ENCODE measurements at places on chromosomes 3 and 15.

GRCh38 chr15:84992157-84992944 is 10.7 kb downstream of the PDE8A start:
- H3K36me3 ChIP-seq = no peaks in the 10 kb centered on the region
- no peaks in the 10 kb centered on the region for H3K27me3 ChIP-seq
- no peak for DNase-seq
- H3K4me3 ChIP-seq = no peak overlapping the region
- peak overlapping the region; percentile 60 for H3K27ac ChIP-seq
- H3K4me1 ChIP-seq = peaks cover 48% of the 10 kb centered on the region

DNA sequence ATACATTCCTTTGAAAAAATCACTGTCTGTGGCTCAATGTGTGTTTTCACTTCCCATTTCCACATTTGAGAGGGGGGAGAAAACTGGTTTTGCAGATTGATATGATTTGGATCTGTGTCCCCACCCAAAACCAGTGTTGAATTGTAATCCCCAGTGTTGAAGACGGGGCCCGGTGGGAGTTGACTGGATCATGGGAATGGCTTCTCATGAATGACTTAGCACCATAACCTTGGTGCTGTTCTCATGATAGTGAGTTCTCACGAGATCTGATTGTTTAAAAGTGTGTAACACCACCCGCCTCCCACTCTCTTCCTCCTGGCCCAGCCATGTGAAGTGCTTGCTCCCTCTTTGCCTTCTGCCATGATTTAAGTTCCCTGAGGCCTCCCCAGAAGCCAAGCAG is 16.1 kb downstream of the TMEM207 start:
- no peak for DNase-seq
- no peaks in the 10 kb centered on the region for H3K36me3 ChIP-seq
- no peak overlapping the region for H3K4me3 ChIP-seq
- no peaks in the 10 kb centered on the region for H3K4me1 ChIP-seq
- H3K27me3 ChIP-seq = peaks cover 4% of the 10 kb centered on the region

GRCh38 chr3:187551416-187551815 is 118.8 kb downstream of the SST start:
- no peaks in the 10 kb centered on the region for H3K4me1 ChIP-seq
- H3K27ac ChIP-seq = no peak overlapping the region
- DNase-seq = no peak
- H3K27me3 ChIP-seq = peaks cover 13% of the 10 kb centered on the region
- no peaks in the 10 kb centered on the region for H3K36me3 ChIP-seq

DNA sequence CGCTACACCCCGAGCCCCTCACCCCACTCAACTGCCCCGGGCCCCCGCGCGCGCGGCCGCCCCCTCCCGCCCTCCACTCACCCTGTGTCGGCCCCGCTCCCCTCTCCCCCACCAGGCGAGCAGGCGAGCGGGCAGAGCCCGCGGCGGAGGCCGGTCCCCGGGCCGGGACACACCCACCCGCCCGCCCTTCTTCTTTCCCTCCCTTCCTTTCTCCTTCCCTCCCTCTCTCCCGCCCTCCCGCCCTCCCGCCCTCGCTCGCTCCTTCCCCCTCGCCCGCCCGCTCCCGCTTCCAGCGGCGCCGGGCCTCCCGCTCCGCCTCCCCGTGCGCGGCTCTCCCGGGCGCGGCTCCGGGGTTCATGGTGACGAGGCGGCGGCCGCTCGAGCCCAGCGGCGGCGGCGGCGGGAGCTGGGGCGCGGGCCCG is at the start of gene CTDSPL:
CTDSPL (plus strand) TSS at position 261 of the 422 bp plus-strand sequence. CDS start 320 bp downstream, outside the sequence.
- no peak for DNase-seq
- H3K27me3 ChIP-seq = peaks cover 35% of the 10 kb centered on the region
- H3K4me1 ChIP-seq = peaks cover 17% of the 10 kb centered on the region
- H3K4me3 ChIP-seq = peak within 1 kb of the TSS; percentile 77

- H3K27ac ChIP-seq = no peak overlapping the region
- H3K27me3 ChIP-seq = peaks cover 9% of the 10 kb centered on the region
- no peaks in the 10 kb centered on the region for H3K36me3 ChIP-seq
- no peaks in the 10 kb centered on the region for H3K4me1 ChIP-seq
- DNase-seq = no peak
- no peak overlapping the region for H3K4me3 ChIP-seq
Observed at GRCh38 chr3:45055411-45056143, 29.5 kb downstream of the CLEC3B start.

DNA sequence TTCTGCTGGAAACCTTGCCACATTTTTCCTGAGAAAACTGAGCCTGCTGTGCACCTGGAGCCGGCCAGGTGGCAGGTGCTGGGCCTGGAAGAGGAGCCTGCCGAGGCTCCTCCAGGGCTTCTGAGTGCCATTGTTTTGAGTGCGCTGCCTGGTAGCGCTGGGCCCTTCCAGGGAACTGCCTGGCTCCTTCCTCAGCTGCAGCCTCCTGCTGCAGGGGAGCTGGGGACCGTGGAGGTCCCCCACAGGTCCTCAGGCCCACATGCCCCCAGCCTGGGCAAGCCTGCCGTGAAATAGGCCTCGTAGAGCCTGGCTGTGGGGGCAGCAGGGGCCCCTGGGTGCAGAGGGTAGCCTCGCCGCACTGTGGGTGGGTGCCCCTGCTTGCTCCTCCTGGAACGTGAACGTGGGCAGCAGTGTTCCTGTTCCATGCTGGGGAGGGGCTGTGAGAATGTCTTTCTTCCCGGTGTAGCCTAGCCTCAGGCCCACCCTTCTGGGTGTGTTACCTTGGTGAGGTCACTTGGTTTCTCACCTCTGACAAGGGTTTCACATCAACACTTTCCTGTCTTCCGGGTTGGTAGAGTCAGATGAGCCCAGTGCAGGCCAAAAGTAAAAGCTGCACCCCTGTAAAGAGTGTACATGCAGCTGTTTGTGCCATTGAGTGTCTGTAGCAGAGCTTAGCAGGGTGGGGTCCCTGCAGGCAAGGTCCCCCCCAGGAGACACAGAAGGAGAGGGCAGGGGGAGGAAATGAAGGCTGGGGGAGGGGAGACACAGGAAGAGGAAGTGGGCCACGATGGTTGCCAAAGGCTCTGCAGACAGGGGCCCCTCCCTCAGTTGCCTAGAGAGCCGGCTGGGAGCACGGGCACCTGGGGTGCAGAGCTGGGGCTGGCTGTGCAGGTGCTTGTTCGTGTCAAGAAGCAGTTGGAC is 34.5 kb downstream of the KLF13 start:
- H3K27me3 ChIP-seq = no peaks in the 10 kb centered on the region
- H3K36me3 ChIP-seq = peaks cover 26% of the 10 kb centered on the region
- H3K4me1 ChIP-seq = peaks cover 100% of the 10 kb centered on the region
- peak; percentile 63 for DNase-seq
- H3K27ac ChIP-seq = peak overlapping the region; percentile 92
- peak overlapping the region; percentile 67 for H3K4me3 ChIP-seq

DNA sequence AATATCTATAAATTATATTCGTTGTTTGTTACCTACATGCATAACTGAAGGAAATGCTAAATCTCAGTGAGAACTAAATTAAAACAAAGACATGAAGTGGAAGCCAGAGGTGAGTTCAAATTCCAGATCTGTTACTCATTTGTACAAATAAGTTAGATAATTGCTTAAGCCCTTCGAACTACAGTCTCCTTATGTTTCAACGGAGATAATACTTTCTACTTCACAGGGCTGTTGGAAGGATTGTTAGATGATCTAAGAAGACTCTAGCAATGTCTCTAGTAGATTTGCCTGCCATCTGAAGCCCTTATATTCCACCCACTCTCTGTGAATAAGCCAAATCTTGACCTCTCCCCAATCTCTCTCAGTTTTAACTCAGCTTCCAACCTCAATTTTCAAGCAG is 125.8 kb downstream of the P2RY1 start:
- H3K4me3 ChIP-seq = no peak overlapping the region
- H3K27me3 ChIP-seq = no peaks in the 10 kb centered on the region
- no peak for DNase-seq

DNA sequence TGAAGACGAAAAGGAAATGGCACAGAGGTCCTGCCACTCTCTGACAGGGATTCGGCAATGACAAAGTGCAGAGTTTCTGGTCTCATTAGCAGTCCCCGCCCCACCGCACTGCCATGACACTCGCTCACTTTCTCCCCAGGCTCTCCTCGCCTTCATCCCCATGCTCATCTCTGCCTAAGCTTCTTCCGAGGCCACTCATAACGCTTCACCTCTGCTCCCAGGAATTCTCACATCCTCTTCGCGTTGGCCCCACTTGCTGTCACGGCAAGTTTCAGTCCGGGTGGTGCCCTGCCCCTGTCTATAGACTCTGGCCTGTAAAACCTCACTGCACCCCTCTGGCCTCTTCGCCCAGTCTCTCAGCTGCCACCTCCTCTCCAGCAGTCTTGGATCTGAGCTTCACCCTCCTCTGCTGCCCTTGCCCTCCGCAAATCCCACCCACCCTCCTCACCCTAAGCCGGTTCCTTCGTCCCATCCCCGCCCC is 654 bp downstream of the RUBCN start:
- DNase-seq = peak; percentile 45
- H3K4me1 ChIP-seq = peaks cover 61% of the 10 kb centered on the region
- peak overlapping the region; percentile 94 for H3K4me3 ChIP-seq

DNA sequence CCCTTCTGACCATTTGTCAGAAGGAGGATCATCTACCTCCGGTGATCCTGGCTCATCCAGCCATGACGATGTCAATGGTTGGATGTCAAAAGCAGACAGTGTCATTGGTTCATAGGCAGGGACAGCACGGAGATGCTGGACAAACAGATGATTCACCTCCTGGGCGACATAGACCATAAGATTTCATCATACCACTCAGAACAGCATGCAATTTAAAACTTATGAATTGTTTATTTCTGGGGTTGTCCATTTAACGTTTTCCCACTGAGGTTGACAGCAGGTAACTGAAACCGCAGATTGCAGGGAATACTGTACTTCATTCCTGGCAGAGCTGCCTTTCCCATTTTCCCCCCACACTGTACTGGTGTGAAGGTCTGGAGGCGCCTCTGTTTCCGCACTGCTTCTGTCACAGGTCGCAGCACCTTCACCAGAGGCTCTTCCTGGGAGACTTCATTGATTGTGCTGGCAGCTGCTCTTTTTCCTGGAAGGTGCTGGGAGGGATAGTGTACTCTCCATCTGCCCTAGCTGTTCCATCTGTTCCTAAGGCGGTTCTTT is 32.5 kb upstream of the TMOD3 start:
- peaks cover 27% of the 10 kb centered on the region for H3K36me3 ChIP-seq
- no peak overlapping the region for H3K4me3 ChIP-seq
- no peaks in the 10 kb centered on the region for H3K27me3 ChIP-seq
- no peak overlapping the region for H3K27ac ChIP-seq
- peaks cover 6% of the 10 kb centered on the region for H3K4me1 ChIP-seq
- no peak for DNase-seq

- H3K27ac ChIP-seq = no peak overlapping the region
- no peaks in the 10 kb centered on the region for H3K4me1 ChIP-seq
- H3K36me3 ChIP-seq = no peaks in the 10 kb centered on the region
- no peaks in the 10 kb centered on the region for H3K27me3 ChIP-seq
- DNase-seq = no peak
Observed at GRCh38 chr15:78193731-78194567, 40.4 kb downstream of the ACSBG1 start.

- peaks cover 18% of the 10 kb centered on the region for H3K4me1 ChIP-seq
- no peak overlapping the region for H3K4me3 ChIP-seq
- no peak overlapping the region for H3K27ac ChIP-seq
- no peaks in the 10 kb centered on the region for H3K36me3 ChIP-seq
- H3K27me3 ChIP-seq = no peaks in the 10 kb centered on the region
- no peak for DNase-seq
Observed at GRCh38 chr15:31402511-31403056, 75.9 kb downstream of the KLF13 start.

DNA sequence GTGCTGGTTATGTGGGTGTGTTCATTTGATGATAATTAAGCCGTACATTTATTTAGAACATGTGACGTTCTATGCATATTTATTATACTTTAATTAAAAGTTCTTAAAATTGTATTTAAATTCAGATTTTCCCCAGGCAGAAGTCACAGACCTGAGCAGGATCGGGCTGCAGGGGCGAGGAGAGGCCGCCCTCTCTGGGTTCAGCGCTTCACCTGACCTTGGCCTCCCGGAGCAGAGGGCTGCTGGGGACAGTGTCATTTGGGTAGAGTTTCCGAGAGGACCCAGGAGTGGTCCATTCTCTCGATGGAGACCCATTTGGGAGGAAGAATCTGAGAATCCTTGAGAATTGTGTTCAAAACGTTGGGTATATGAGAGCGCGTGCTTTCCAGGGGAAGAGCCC is 12.0 kb upstream of the TOPBP1 start:
- H3K36me3 ChIP-seq = no peaks in the 10 kb centered on the region
- peaks cover 3% of the 10 kb centered on the region for H3K4me1 ChIP-seq
- no peak overlapping the region for H3K27ac ChIP-seq
- peaks cover 46% of the 10 kb centered on the region for H3K27me3 ChIP-seq
- no peak for DNase-seq
- no peak overlapping the region for H3K4me3 ChIP-seq

- H3K27ac ChIP-seq = no peak overlapping the region
- DNase-seq = no peak
- no peak overlapping the region for H3K4me3 ChIP-seq
- H3K4me1 ChIP-seq = no peaks in the 10 kb centered on the region
- no peaks in the 10 kb centered on the region for H3K36me3 ChIP-seq
- no peaks in the 10 kb centered on the region for H3K27me3 ChIP-seq
Observed at GRCh38 chr3:135079095-135079494, 284.0 kb downstream of the EPHB1 start.

- H3K36me3 ChIP-seq = no peaks in the 10 kb centered on the region
- no peak overlapping the region for H3K27ac ChIP-seq
- H3K27me3 ChIP-seq = no peaks in the 10 kb centered on the region
- peaks cover 13% of the 10 kb centered on the region for H3K4me1 ChIP-seq
- H3K4me3 ChIP-seq = no peak overlapping the region
Observed at GRCh38 chr3:53215816-53216215, 40.0 kb downstream of the TKT start.

DNA sequence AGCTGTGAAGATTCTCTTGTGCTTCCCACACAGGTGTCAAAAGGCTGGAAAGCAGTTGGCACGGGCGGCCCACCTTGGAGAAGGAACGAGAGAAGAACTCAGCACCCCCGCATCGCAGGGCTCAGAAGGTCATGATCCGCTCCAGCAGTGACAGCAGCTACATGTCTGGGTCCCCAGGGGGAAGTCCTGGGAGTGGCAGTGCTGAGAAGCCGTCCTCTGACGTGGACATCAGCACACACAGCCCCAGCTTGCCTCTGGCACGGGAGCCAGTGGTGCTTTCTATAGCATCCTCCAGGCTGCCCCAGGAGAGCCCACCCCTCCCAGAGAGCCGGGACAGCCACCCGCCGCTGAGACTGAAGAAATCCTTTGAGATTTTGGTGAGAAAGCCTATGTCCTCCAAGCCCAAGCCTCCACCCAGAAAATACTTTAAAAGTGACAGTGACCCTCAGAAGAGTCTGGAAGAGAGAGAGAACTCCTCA is 31.4 kb downstream of the STARD5 start:
- H3K4me1 ChIP-seq = peaks cover 98% of the 10 kb centered on the region
- peaks cover 40% of the 10 kb centered on the region for H3K36me3 ChIP-seq
- peak overlapping the region; percentile 99 for H3K27ac ChIP-seq
- no peaks in the 10 kb centered on the region for H3K27me3 ChIP-seq
- peak overlapping the region; percentile 94 for H3K4me3 ChIP-seq

GRCh38 chr3:48820612-48821324 is 26.9 kb downstream of the PRKAR2A start:
- peaks cover 5% of the 10 kb centered on the region for H3K4me1 ChIP-seq
- H3K36me3 ChIP-seq = peaks cover 5% of the 10 kb centered on the region
- no peak for DNase-seq
- no peak overlapping the region for H3K27ac ChIP-seq

GRCh38 chr3:121995161-121996137 is 26.6 kb downstream of the ILDR1 start:
- no peaks in the 10 kb centered on the region for H3K36me3 ChIP-seq
- peak; percentile 57 for DNase-seq
- peaks cover 99% of the 10 kb centered on the region for H3K4me1 ChIP-seq
- H3K27me3 ChIP-seq = no peaks in the 10 kb centered on the region
- H3K4me3 ChIP-seq = peak overlapping the region; percentile 47
- H3K27ac ChIP-seq = peak overlapping the region; percentile 85

All from activated B cell treated with CpG ODN at 0.5 μM for 24 hours (primary cell).